DMS79 (cell line): ENCODE measurements at places on chromosomes 7 and 10.

GRCh38 chr7:115230882-115231571 is 309.1 kb downstream of the MDFIC start:
- DNase-seq, result peak; percentile 79

DNA sequence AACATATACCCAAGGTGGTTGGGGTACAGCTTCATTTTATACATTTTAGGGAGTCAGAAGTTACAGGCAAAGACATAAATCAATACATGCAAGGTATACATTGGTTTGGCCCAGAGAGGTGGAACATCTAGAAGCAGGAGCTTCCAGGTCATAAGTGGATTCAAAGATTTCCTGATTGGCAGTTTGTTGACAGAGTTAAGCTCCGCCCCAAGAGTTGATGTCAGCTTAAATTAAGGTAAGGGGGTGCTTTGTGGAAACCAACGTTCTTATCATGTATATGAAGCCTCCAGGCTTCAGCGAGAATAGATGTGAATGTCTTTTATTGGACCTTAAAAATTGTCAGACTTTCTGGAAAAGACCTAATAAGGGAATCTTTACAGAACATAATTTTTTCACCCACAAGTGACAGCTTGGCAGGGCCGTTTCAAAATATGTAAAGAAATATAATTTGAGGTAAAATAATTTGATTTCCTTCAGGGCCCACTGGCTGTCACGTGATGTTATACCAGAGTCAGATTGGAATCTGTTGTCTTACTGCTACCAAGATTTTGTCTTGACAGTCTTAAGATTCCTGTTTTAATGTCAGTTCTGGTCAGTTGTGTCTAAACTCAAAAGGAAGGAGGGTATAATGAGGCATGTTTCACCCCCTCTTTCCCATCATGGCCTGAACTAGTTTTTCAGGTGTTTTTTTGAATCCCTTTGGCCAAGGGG is 6.3 kb upstream of the PANK1 start:
- DNase-seq, result no peak

GRCh38 chr10:7211857-7212577 is 198.8 kb downstream of the SFMBT2 start:
- no peak for DNase-seq

DNA sequence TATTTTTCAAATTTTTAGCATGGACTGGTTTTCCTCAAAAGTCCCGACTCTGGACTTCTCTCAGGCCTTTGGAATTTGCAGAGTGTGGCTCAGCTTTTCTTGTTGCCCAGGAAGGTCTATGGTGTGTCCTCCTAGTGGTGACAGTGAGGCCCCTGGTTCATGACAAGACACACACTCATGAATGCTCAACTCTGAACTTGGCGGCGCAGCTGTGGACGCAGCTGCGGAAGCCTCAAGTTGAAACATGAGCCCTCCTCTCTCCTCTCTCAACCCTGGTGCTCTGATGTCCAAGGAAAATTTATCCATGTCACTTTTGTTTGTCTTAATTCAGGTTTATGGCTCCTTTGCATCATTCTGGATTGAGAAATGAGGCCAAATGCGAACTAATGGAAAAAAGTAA is 183.9 kb downstream of the HECW1 start:
- no peak for DNase-seq

DNA sequence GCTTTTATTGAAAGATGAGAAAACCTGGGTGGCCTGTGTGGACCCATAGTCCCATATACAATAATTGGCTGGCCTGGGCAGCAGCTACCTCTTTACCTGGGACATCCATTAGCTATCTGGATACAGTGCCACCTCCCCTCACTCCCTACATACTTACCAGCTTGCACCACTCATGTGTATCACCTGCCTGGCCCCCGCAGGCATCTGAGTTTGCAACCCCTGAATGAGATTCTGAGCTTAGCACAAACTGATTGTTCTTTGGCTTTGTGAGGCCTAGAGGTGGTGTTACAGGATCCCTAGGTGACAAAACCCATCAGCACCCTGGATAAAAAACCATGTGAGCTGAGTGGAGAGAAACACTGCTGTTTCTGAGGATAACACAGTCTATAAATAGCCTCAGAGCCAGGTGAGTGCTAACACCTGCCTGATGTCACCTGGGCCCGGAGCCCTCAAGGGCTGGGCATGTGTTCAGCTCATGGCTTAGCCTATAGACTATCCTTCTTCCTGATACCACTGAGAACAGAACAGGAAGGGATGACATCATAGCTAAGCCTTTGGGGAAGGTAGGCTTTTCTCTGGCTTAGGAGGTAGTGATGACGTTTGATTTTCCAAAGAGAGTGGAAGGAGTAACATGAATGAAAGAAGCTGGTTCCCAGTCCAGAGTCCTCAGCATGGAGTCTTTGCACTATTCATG is 2.6 kb upstream of the PPIF start:
- peak; percentile 23 for DNase-seq

DNA sequence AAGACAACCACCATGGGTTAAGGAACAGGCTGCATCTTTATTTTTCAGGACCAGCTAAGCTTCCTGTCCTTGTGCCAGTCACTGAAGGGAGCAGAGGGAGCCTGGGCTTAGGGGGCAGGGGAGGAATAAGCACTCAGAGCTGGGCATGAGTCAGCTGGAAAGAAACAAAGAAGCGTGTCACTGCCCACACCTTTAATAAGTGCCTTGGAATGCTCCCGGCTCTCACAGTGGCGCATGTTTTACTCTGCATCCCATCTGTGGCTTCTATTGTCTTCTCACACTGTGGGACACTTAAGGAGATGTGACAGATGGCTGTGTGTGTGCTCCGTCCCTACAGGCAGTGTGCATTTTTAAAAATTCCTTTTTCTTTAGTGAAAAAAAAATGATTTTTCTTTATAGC is 71.7 kb downstream of the MTURN start:
- no peak for DNase-seq

DNA sequence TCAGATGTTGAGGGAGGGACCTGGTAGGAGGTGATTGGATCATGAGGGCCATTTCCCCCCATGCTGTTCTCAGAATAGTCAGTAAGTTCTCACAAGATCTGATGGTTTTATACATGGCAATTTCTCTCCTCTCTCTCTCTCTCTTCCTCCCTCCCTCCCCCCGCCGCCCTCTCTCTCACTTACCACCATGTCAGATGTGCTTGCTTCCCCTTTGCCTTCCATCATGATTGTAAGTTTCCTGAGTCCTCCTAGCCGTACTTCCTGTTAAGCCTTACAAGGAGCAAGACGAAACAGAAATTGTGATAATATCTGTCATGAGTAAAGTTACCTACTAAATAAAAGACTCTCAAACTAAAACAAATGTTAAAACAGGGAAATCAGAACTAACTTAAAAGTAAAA is 19.9 kb upstream of the GPR141 start:
- DNase-seq, result no peak

GRCh38 chr10:103415581-103415980 is 19.2 kb downstream of the PDCD11 start:
- DNase-seq, result no peak

GRCh38 chr7:66261941-66262340 is 56.8 kb downstream of the TPST1 start:
- no peak for DNase-seq

- DNase-seq, result no peak
These were observed 46.7 kb downstream of the FZD1 start for GRCh38 chr7:91310830-91311460.

DNA sequence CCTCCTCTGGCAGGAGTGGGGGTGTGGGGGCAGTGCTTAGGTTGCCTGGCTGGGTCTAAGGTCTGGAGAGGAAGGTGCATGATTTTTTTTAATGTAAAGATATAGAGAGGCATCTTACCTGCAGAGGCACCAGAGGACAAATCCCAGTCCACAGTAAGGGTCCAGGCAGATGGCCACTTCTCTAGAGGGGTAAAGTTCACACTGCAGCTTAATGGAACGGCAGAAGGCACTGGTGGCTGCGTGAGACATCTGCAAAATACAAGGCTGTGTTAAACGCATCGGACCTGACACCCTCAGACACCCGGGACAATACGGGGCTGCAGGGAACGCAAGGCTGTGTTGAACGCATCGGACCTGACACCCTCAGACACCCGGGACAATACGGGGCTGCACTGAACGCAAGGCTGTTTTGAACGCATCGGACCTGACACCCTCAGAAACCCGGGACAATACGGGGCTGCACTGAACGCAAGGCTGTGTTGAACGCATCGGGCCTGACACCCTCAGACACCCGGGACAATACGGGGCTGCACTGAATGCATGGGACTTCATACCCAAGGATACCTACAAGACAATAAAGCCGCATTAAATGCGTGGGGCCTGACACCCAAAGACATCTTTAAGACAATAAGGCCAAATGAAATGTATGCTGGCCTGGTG is 206.0 kb downstream of the ZMYND11 start:
- no peak for DNase-seq

DNA sequence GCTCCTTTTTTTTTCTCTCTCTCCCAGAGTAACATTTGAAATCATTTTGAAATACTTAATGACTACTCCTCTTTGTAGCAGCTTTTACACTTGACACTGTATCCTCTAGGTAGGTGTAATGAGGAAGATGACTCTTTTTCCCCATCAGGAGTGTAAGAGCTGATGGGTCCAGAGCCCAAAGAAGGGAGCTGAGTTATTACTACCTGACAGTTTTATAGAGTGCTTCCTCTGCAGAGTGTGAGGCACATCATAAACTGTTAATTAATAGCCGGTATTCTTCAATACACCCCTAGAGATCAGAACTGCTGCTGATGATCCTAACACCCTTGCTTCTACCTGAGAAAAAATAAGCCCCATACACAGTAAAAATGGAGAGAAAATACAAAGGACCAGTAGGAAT is 279.8 kb upstream of the SEMA3A start:
- no peak for DNase-seq

- DNase-seq, result no peak
These were observed 9.0 kb downstream of the SLC16A12 start for GRCh38 chr10:89526358-89526757.

GRCh38 chr10:86372119-86372783 is 5.7 kb upstream of the GRID1 start:
- DNase-seq, result no peak

DNA sequence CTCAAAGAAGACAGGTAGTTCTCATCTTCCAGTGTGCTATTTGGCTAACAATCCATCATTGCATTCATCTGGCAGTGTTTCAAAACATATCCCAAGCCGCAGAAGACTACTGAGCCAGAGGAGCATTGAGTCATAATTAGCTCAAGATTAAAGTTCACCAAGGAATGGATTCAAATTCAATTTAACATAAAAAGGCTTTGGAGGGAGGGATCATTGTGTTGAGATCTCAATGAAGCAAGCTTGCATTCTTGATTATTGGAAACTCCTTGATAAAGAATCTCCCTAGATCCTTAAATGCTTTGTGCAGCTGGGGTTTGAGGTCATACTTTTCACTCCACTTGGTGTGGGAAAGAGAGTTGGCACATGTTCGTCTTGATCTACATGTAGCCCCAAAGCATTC is 142.8 kb upstream of the SEMA3A start:
- no peak for DNase-seq

GRCh38 chr10:24873281-24873683 is 79.1 kb downstream of the PRTFDC1 start:
- no peak for DNase-seq

GRCh38 chr10:78750418-78750817 is 318.3 kb upstream of the ZMIZ1 start:
- no peak for DNase-seq

DNA sequence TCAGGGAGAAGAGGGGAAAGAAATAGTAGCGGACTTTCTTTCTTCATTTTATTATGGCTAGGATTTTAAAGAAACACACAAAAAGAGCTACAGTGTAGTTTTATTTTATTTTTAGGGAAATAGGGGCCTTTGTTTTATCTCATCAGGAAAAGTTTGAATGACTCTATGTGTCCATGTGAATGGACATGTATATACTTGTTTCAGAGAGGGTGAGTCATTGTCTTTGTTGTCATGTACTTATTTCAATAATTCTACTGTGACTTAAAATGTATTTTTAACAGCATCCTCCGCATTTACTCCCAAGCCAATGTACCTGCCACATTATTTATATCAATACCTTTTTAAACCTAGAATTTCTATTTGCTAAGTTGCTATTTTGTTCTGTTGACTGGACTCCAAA is 569.5 kb downstream of the SORCS3 start:
- DNase-seq, result no peak

GRCh38 chr7:144941127-144941526 is 105.3 kb upstream of the TPK1 start:
- no peak for DNase-seq

DNA sequence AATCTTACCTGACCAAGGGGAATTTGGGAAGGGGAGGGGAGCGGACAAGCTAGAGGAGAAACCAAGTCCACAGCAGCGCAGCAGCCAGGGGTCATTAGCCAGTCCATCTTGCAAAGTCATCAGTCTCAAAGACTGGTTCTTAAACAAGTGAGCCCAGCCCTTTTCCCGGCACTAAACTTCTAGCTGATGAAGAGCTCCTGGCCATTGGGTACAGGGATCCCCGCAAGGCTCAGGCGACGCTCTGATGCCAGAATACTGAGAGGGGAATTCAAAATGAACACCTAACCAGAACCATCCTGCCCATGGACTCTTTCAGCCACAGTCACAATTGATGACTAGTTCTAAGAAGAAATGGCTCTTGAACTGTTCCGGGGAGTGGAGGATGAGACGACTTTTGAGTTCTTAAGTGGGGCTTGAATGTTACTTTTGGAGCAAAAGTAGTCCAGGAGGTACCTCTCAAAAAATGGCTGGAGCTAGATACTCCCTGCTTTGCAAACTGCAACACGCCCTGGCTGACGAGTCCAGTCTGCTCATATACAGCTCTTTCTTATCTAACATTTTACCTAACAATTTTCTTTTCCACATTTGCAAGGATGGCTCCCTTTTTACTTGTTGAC is 2.5 kb upstream of the TWIST1 start:
- no peak for DNase-seq

- no peak for DNase-seq
These were observed 53.7 kb upstream of the KDM7A start for GRCh38 chr7:140230516-140230860.

GRCh38 chr10:37732685-37733084 is 124.7 kb downstream of the ZNF248 start:
- no peak for DNase-seq

DNA sequence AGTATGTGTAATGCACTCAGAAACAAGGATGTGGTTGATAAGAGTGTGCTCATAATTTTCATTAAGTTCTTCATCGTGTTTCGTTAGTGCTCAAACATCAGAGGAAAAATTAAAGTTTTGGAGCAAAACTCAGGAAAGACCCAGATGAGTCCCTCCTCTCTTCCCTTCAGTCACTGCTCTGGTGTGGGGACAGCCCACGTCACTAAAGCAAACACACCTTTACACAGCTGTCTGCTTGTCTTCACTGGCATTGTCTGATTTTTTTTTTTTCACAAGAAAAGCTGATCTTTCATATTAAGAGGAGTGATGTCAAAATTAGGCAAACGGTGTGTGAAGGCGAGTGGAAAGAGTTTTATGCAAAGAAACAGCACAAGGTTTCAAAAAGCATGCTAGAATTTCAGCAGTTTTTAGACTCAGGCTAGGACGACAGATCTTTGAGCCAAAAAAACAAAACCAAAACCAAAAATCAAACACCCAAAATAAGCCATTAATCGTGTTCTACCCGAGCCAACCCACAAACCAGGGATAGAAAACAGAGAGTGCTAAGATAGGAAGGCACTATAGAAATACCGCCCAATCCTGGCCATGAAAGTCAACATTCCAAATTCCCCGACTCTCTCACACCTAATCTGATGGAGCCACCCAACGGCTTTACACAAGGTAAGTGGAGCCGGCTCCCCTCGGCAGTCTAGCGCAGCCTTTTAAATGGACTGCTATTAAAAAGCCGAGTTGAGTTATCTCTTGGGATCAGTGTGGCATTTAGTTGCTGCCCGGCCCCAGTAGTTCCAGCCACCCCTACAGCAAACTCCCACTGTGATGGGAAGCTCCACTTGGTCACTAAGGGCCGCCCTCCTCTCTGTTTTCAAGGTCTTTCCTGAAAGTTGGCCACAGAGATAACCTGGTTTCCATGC is 27.9 kb upstream of the GATA3 start:
- DNase-seq, result no peak
